ENCODE measurements at places on chromosomes 13 and 19.

- no peak for DNase-seq
These were observed 36.8 kb downstream of the N4BP2L1 start for GRCh38 chr13:32391101-32391619.

DNA sequence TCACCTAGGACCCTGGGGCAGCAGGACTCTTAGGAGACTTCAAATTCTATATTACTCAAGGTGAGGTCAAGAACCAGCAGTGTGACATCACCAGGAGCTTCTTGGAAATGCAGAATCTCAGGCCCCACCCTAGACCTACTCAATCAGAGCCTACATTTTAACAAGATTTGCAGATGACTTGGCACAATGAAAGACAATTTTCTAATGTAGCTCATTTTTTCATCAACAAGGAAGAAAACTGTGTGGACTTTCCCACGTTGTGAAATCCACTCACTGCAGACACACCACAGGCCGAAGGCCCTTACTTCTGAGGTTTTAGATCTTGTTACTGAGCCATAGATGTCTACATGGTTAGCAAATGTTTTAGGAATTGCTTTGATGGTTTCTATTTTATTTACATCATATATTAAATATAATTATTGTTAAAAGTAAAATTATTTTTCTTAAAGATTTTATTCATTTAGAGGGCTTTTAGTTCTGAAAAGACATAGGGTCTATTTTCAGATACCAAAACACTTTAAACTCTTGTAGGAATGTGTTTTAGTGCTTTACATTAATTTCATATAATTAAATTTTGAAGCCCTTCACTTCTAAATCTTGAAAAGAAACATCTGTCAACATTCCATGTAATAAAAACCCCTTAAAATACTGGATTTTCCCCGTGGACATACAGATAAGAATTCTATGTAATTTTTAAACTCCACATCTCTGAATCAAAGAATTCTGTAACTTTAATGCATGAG is 18.5 kb upstream of the STARD13 start:
- DNase-seq, result no peak

GRCh38 chr13:37587236-37587635 is 11.3 kb downstream of the POSTN start:
- no peak for DNase-seq

- DNase-seq, result no peak
These were observed 2.7 kb downstream of the ALDH16A1 start for GRCh38 chr19:49455773-49456172.

GRCh38 chr13:97339988-97340749 is 93.8 kb upstream of the RAP2A start:
- DNase-seq, result no peak

DNA sequence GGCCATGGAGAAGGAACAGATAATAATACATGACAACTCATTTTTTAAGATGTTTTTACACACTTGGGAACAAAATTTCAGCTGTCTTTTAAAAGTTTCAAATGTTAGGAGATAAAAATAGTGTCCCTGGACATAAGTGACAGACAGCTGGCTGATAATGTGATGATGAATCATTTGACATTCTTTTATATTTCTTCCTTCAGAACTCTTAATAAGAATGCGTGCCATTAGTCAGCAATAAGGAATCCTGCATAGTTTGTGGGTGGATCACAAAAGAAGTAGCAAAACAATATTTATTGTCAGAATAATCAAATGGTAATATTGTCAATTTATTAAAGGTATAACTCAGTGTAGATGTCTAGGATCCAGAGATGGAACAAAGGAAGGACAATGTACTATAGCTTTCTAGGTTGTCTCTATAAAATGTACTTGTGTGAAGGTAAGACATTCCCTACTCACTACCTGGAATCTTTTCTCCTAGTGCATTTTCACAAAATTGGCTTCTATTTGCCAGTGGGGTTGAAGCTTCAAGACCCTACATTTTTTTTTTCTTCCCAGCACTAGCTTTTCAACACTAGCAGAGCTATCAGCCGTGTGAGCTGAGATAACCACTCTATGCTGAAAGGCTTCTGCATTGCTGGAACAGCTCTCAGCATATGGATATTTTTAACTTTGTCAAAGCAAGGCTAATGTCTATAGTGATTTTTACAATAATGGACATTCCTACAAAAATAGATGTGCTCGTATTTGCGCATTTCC is 175.6 kb upstream of the SLITRK6 start:
- no peak for DNase-seq

DNA sequence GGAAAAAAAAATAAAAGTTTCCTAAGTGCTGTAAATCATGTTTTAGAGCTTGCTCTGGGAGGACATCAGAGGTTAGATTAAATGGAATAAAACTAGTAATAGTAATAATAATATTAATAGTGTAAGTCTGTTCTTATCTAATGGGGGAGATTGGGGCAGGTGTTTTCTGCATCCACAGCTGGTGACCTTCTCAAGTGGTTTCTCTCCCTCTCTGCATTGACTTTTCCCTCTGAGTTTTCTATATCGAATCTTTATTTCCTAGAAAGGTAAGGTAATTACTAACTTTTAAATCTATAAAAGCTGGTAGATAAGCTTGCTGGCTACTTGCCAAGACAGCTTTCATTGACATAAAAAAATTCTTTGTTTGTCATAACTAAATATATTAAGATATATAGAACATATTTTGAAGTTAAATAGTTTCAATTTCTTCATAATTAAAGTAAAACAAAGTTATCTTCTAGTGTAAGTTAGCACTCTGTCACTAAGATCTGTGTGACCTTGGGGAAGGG is 49.6 kb upstream of the DIAPH3 start:
- DNase-seq, result no peak

GRCh38 chr19:39518458-39518857 is 3.5 kb downstream of the SELENOV start:
- DNase-seq, result no peak

GRCh38 chr19:46661020-46661731 is at the start of gene DACT3:
DACT3 (minus strand) TSS chr19:46661182; CDS start chr19:46661064, 118 bp downstream.
- peak; percentile 100 for DNase-seq

DNA sequence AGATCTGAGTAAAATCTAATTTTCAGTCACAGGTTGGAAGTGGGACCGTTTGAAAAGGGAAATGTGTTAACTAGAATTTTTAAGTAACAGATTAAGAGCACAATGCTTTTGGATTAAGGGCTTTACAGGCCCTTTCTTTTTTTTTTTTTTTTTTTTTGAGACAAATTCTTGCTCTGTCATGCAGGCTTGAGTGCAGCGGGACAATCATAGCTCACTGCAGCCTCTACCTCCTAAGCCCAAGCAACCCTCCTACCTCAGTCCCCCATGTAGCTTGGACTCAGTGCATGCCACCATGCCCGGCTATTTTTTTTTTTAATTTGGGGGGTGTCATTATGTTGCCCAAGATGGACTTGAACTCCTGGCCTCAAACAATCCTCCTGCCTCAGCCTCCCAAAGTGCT is 363.7 kb downstream of the LIG4 start:
- no peak for DNase-seq

GRCh38 chr13:30866677-30867076 is 39.4 kb upstream of the MEDAG start:
- DNase-seq, result no peak

- DNase-seq, result no peak
These were observed 12.3 kb downstream of the FGF9 start for GRCh38 chr13:21683034-21683733.

DNA sequence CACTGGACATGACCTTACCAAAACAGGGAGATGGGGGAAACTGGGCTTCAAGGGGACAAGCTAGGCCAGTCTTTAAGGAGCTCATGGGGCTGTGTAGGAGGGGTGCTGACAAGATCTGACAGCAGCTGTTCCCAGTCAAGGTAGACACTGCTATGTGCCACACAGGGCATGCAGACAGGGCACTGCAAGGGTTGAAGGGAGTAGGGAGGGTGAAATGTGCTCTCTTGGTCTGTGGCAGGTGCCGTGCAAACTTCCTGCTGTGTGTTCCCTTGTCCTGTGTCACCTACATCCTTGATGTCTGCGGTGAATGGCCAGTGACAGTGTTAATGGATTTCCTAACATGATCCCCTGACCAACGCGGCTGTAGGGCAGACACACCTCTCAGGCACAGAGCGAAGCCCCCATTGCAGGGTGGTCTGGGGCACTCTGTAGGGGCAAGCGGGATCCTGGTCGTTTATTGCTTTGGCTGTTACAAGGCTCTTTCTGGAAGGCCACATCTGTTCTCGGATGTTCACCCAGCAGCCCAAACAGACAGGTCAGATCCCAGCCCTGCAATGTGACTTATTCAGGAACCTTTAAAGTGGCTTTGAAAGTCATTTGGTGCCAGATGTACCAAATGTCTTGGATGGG is 199.5 kb upstream of the ZNF536 start:
- no peak for DNase-seq

- DNase-seq, result peak; percentile 54
These were observed at the start of gene TUBB4A for GRCh38 chr19:6501740-6502648. TUBB4A (minus strand) TSS chr19:6502309; CDS start chr19:6502212, 97 bp downstream.

GRCh38 chr13:80871481-80871880 is 530.6 kb upstream of the SPRY2 start:
- DNase-seq, result no peak

DNA sequence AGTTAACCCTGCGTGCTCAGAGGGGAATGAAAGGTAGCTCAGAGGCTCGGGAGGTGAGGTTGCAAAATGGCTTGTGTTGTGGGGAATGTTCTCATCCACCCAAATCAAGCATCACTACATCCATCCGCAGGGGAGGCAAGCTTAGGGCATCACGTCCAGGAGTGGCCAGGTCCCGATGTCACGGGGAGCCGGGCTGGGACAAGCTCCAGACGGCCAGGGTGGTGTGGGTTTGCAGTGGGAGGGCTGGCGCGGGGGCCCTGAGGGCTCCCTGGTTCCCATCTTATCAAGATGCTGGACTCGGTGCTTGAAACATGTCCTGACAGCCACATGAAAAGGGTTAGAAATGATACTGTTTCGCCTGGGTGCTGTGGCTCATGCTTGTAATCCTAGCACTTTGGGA is 25.8 kb downstream of the EPN1 start:
- DNase-seq, result no peak

- DNase-seq, result no peak
These were observed 12.3 kb downstream of the TPT1 start for GRCh38 chr13:45328661-45329111.

GRCh38 chr13:101536079-101536478 is 83.6 kb downstream of the ITGBL1 start:
- no peak for DNase-seq

DNA sequence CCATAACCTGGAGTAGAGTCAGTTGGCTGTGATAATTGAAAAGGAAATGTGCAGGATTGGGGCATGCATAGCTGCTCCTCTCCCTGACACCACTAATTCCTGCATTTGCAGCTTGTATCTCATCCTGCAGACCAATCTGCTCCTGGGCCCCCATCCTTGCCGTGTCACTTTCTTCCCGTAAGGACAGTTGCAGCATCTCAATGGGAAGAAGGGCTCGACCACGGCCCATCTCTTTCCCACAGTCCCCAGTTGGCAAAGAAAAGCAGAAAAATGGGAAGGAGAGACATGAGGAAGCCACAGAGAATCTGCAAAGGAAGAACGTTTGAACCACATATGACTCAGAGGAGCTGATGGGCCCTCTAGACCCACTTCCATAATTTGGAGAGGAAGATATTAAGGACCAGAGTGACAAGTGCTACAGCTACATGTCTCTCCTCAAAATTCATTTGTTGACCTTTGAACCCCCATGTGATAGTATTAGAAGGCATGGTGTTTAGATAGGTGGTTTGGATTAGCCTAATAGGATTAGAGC is 1.8 kb upstream of the SIGLEC12 start:
- no peak for DNase-seq

GRCh38 chr13:27927444-27928352 is 7.9 kb downstream of the PDX1 start:
- DNase-seq, result no peak

- no peak for DNase-seq
These were observed 145.7 kb downstream of the PCCA start for GRCh38 chr13:100234524-100235136.

- no peak for DNase-seq
These were observed 2.0 kb downstream of the EPN1 start for GRCh38 chr19:55676889-55677505.

DNA sequence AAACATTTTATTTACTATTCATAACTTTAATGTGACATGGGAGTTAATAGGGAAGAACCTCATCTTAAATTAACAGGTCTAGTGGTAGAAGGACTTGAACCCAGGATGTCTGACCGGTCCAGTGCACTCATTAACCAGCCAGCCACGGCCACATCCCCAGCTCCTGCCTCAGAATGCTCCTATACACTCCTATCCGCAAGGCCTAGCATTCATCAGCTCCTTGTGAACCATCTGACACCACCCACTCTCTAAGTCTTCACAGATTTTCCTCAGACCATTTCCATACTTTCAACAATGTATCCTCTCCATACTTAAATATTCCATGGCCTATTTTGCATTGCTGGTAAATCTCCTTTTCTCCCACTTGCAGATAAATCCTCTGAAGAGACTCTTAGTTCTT is 98.3 kb downstream of the KLF12 start:
- no peak for DNase-seq

- DNase-seq, result no peak
These were observed 333.2 kb downstream of the DNAJC15 start for GRCh38 chr13:43356567-43356966.

DNA sequence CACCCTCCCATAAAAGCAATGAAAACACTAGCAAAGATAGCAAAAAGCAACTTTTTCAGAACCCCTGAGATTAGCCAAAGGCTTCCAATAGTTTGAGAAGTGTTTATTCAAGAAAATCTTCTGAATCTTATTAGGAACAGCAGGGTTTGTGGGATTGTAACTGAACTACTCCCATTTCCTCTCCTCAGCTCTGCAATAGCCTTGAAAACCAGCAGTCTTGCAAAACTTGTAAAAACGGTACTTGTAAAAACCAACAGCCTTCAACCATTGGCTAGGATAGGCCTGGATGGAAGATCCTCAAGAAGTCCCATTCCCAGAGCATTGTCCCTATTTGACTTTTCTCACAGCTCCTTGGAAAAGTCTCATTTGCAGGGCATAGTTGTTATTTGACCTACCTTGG is 12.1 kb downstream of the RNASEH2B start:
- DNase-seq, result no peak

- no peak for DNase-seq
These were observed 771.8 kb upstream of the SLITRK1 start for GRCh38 chr13:84653915-84654534.

DNA sequence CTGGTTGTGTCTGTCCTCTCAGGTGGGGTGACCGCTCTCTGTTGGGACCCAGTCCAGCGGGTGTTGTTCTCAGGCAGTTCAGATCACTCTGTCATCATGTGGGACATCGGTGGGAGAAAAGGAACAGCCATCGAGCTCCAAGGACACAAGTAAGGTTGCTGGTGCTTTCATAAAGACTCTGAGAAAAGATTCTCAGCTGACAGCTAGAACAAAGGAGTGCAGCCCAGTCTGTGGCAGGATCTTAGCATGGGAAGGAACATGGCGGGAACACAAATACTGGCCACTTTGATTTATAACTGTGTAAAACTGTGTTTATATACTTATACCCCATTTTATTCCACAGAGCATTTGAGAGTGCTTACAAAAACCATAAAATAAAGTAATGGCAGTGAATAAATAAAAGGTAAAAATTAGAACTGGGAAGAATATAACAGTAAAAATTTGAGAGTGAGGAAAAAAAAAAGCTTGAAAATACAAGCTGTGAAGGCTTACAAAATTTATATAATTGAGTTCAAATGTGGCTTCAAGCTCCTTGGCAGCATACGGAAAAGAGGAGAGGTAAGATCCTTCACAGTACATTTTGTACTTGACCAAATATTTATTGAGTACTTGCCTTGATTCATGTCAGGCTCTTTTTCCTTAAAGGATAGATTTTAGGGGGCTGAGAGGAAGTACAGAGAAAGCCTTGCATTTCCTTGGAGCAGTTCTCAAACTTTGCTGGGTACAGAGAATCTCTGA is 64.8 kb downstream of the DHRS12 start:
- no peak for DNase-seq

All from stimulated activated CD4-positive, alpha-beta T cell treated with anti-CD3 and anti-CD28 coated beads, Interleukin-4, amount 100 ng/mL, for 4 hours (primary cell).